NCI-H774 (cell line): ENCODE measurements at places on chromosomes 1 and 21.

DNA sequence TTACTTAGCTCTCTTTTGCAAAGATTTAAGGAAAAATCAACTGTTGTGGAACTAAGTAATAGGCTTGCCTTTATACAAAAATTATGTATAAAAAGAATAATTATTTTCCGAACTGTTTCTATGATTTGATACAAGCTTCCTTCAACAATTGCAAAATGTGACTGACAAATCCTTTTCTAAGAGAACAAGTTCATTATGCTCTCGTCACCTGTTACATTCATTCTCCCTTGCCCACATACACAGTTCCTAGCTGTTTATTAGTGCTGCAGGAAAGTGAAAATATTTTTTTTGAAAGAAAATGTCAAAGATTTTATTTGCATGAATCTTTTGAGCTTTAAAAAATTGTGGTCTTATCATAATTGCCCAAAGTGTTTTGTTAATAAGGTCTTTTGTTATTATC lies 466.2 kb downstream of the USP25 start:
- no peak for DNase-seq

- DNase-seq: no peak
These were observed 33.2 kb downstream of the CAMSAP2 start for GRCh38 chr1:200771625-200772555.

DNA sequence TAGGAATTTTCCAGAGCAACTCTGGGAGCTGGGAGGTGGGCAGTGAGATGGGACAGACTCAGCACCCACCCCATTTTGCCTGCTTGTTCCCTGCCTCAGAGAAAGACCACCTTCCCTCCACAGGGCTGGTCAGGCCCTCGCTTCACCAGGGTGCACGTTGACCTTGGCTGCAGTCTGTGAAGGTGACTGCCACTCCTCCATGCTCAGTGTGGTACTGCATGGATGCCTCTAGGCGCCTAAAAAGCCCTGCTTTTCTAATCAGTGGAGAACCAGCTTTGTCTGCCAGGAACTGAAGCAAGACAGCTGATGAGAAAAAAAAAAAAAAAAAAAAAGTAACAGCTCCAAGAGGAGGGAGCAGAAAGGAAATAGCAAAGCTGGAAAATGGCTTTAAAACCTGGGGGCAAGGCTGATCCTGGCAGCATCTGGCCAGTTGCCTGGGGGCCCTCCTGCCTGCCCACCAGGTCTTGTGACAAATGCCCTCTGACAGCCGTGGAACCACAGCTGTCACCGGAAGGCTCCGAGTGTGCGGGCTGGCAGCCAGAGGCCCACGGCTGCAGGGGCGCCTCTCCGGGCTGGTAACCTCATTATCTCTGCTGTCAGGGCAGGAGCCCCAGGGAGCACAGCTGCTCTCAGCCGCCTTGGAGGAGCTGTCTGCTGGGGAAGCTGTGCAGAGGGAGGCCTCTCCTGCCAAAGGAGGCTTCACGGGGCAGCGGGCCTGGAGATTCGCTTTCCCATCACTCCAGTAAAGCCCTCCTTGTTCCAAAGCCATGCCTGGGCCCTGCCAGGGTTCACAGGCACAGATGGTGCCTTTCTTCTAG lies 13.7 kb downstream of the KIAA1614 start:
- DNase-seq: no peak

DNA sequence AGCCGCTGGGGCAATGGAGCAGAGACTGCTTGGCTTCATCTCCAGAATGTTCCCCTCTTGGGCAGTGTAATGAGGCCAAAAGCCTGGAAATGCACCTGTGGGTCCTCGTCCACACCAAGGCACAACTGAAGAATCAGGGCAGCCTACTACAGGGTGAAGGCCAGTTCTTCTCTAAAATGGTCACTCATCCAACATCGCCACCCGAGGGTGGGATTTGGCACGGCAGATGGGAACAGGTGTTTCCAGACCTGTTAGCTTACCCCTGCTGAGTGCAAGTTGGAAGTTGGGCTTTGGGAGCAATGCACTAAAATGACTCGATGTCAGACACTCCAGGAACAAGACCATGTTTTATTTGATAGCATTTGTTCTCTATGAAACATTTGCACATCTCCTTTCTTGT lies 543.7 kb downstream of the NPHP4 start:
- DNase-seq: peak; percentile 10

- no peak for DNase-seq
These were observed 7.2 kb upstream of the ETS2 start for GRCh38 chr21:38798481-38798882.

GRCh38 chr21:25406887-25407579 lies 200.2 kb downstream of the MRPL39 start:
- no peak for DNase-seq

- DNase-seq: no peak
These were observed 34.6 kb upstream of the TLR5 start for GRCh38 chr1:223177681-223178080.

- DNase-seq: peak; percentile 28
These were observed 3.2 kb upstream of the RXFP4 start for GRCh38 chr1:155938220-155938627.

- DNase-seq: no peak
These were observed 26.0 kb downstream of the ADGRL4 start for GRCh38 chr1:78980511-78980910.

- no peak for DNase-seq
These were observed 153.5 kb upstream of the GALNT2 start for GRCh38 chr1:229913489-229913888.

DNA sequence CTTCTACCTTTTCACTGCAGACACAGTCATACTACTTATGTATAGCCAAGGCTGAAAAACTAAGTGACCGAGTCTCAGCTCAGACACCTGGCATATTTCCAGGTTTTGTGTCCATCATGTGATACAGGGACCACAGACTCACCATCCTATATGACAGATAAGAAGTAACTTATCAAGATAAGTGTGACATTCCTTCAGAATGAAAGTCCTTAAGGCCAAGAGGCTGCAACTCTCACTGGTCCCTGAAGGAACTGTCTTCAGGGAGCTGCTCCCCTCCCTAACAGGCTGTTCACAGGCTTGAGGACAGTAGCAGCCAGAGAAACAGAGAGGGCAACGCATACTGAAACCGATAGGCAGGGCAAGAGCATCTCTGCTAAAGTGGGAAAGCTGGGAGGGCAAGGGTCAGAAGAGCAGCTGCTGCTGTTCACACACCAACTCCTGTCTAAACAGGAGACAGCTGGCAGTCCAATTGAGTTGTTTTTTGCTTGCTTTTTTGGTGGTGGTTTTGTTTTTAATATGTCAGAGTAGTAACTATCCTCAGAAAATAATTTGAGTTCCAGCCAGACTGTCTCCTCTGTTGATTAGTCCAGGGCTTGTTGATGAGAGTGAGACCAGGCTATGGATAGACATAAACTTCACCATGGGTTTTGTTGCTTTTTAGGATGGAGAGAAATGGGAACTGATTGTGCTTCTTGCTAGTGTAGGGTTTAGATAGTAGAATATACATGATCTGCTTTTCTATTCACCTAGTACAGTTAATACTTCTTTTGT lies 67.7 kb downstream of the MACF1 start:
- DNase-seq: peak; percentile 65

DNA sequence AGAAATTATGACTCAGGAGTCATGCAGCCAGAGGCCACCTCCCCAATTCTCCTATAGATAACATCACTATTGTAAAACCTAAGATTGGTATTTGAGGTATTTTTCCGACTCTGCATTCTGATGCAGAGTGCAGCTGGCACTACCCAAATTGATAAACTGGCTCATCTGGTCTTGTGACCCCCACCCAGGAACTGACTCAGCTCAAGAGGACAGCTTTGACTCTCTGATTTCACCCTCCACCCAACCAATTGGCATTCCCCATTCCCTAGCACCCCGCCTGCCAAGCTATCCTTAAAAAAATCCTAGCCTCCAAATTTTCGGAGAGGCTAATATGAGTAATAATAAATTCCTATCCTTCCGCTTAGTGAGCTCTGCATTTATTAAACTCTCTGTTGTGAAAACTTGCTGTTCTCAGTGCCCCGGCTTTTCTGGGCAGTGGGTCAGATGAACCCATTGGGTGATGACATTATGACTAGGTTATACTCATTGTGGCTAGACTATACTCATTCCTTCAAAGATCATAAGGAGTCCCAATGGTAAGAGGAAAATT lies 39.4 kb upstream of the EPS15 start:
- DNase-seq: no peak

GRCh38 chr1:6972399-6972798 lies 187.1 kb downstream of the CAMTA1 start:
- no peak for DNase-seq

GRCh38 chr21:26441149-26441548 lies 131.9 kb downstream of the CYYR1 start:
- no peak for DNase-seq

DNA sequence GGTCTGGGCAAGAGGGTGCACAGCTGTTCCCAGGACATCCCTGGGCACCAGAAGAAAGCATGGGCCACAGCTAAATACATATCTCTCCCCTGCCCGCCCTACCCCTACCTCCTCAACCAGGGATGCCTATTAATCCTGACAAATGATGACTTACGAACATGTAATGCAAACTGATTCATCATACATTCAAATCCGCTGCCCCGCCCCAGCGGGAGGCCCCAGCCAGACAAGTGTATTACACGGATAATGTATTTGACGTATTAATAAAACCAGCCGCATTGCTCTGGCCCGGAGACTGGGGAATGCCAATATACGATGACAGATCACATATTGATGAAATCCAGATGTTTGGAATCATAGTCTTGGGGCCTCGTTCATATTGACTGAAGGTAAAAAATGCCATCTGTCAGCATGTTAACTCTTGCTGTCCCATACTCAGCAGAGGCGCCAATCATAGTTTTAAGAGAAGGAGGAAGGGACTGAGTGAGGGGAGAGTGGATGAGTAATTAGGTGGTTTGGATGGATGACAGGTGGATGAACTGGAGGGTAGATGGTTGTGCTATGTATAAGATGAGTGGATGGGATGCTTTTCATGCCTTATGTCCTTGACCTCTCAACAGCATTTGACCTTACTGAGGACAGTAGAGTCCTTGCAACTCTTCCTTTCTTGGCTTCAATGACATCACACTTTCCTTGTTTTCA lies 68.2 kb downstream of the TMEM53 start:
- no peak for DNase-seq

DNA sequence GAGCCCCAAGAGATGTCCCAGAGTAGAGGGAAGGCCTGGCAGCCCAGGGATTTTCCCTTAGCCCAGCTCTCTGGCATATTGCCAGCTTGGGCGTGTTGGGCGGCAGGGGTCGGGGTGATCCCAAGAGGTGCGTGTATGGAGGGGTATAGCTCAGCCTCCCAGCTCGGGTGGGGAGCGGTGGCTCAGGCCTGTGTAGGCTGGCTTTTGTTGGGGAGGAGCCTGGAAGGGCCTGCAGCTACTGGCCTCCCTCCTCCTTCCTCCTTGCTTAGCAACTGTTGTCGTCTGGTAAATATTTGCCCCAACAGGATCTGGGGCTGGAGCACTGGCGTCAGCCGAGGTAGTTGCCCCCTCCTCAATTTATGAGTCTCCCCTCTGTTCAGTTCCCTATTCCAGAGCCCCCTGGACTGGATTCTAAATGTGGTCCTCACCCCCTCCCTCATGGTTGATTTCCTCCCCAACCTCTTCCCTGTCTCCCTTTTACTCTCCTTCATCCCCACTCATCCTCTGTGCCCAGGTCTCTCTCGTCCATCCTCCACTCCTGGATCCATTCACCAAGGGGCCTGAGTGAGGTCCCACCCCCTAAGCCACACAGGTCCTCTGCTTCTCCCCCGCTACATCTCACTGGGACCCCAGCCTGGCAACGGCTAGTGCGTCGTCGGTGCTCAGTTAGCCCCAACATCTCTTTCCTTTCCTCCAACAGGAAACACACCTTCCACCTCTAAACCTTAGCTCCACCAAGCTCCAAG lies 10.3 kb upstream of the LMNA start:
- peak; percentile 70 for DNase-seq

GRCh38 chr1:172322219-172323061 lies 98.0 kb upstream of the C1orf105 start:
- DNase-seq: no peak

DNA sequence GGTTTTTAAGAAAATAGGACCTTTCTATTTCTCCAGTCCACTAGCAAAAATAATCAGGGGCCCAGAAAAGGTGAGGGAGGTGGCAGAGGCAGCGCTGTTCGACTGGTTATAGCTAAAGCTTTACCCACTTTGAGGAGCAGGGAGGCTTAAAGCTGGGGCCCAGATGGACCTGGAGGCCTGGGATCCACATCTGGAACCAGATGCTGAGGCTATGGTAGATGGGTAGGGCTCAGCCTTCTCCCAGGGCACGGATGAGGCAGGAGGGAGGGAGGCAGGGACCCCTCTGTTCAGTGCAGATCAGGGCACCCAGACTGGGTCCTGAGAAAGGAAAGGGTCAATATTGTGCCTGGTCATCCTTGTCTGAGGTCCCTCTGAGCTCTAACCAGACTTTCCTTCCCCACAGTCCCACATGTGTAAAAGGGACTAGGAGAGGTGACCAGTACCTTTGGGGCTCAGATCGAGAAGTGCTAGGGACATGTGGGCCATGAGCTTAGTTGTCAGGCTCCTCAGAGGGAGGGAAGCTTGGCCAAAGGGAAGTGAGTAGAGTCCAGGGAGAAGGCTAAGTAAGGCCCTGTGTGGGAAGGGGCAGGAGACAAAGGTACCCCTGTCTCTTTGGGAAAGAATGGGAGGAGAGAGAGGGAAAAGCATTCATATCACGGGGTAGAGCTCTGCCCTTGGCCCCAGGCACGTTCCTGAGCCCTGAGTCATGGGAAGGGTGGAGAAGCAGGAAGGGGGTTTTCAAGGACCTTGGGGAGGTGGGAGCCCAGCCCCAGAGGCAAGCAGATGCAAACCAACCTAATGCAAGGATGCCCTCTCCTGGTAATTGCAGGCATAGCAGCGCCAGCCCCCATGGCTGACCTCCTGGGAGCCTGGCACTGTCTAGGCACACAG lies 15.4 kb downstream of the LMNA start:
- peak; percentile 33 for DNase-seq

GRCh38 chr1:214316593-214316992 lies 35.6 kb downstream of the SMYD2 start:
- DNase-seq: no peak

DNA sequence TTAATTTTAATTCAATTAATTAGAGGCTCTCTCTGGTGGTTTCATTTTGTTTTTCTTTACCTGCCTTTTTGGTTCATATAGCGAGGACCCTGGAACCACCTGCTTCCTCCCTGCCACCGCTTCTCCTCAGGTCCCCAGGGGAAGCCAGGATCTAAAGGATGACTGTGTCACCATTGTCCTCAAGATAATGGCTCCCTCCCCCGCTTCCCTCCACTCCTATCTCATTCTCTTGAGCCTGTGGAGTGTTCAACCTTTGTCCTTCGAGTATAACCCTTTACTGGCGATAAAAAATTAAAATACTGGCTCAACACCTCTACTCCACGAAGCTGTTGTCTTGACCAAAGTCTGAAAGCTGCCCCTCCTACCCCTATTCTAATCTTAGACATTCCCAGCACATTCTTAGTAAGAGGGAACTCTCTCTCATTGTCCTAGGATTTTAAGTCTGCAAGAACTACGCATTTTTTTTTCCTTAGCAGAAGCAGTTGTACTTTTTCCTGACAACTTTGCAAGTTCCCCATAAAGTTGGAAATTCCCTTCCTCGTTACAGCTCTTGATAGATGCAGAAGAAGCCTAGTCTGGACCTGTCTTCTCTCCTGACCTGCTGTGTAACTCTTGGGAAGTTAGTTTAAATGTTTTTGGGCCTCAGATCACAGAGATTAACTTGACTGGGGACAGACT lies 12.6 kb upstream of the MAPKAPK2 start:
- DNase-seq: no peak
